ENCODE measurements at places on chromosomes 2 and 18.

DNA sequence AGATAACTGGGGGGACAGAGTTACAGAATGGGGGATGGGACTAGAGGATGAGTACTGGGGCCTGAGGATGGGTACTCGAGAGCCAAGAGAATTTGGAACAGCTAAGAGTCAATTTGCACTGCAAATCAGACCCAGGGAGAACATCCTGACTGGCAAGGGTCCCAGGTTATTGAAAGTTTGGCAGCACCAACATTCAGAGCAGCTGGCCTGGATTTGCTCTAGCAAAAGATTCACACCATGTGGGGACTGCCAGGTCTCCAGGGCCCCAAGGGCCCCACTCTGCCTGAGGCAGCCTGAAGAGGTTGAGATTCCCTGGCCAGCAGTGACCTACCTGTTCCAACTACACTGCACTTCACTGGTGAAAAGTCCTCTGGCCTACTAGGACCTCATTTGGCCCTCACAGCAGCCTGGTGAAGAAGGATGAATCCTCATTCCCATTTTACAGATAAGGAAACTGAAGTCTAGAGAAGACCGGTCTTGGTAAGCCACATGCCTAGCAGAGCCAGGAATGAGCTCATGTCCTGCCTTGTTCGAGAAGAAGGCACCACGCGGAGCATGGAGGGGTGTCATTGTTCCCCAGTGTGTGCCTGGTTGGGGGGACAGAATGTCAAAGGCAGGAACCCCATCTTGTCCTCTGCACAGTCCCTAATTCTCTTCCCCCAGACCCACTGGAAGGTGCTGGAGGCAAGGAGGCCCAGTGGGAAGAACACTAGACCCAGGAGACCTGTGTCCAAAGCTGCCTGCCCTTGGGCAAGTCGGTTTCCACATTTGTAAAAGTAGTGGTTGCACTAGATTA, 258.6 kb downstream of the TNS1 start:
- DNase-seq = no peak

DNA sequence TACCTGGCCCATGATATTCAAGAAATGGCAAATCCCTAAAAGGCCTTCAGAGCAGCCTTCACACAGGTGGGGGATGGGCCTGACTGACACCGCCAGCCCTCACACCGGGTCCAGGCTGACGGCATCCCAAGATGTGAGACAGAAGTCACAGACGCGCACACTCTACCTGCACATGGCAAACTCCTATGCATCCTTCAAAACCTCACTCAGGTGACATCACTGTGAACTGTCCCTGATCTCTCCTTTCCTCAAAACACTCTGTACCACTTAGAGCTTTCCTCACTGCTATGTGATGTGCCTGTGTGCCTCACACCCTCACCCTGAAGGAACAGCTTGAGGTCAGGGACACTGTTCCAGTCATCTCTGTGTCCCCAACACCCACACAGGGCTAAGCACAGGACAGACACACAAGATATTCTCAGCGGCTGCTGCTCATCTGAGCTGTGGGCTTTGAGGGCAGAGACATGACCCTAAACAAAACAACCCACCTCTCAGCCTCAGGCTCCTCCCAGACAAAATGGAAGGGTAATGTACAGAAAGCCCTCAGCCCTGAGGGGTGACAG, 27.5 kb downstream of the BIN1 start:
- DNase-seq = no peak

GRCh38 chr2:96530474-96531357, 5.8 kb upstream of the ARID5A start:
- no peak for DNase-seq

- DNase-seq = no peak
Observed at GRCh38 chr2:95272299-95272751, 1.9 kb upstream of the PROM2 start.

- DNase-seq = no peak
Observed at GRCh38 chr2:205865905-205866441, 183.7 kb downstream of the NRP2 start.

DNA sequence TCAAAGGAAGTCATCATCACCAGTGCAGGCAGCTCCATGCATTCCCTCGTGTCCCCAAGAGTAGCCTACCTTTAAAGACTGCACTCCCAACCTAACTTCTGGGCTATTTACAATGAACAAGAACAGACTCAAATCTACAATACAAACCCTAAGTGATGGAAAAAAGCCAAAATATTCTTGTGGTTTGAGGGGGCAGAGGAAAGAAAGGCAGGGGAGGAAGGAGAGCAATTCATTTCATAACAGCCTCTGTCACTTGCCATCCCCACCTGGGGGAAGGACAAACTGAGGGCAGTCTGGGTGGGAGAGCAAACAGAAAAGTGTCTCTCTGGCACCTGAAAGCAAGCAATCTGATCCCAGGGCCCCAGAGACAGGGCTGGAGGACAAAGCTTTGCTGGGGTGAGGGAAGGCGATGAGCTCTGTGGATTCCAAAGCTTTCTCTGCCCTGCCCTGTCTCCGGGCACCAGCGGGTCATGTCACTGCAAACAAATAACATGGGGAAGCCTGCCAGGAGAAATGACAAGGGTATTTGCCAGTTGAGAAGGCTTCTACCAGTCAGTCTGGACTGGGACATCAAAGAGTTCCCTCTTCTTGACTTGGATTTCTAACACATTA, 528.0 kb upstream of the TNP1 start:
- DNase-seq = peak; percentile 54

GRCh38 chr2:122029945-122030344, 274.5 kb downstream of the TSN start:
- no peak for DNase-seq

DNA sequence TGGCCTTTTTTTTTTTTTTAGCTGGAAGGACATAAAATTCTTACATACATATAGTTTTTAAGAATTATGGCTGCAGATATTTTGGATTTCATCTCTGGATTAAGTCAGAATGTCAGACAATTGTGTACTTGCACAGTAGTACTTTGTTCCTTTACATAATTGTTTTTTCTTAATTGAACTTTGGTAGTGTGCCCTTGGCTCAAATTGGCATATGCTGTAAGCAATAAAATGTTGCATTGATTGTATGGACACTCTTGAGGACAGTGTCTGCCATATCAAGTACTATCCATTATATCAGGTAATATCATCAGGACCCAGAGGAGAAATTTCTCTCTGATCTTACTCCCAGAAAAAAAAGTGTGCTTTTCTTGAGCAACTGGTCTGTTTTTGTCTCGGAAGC, 15.3 kb downstream of the ZC3H6 start:
- DNase-seq = no peak

DNA sequence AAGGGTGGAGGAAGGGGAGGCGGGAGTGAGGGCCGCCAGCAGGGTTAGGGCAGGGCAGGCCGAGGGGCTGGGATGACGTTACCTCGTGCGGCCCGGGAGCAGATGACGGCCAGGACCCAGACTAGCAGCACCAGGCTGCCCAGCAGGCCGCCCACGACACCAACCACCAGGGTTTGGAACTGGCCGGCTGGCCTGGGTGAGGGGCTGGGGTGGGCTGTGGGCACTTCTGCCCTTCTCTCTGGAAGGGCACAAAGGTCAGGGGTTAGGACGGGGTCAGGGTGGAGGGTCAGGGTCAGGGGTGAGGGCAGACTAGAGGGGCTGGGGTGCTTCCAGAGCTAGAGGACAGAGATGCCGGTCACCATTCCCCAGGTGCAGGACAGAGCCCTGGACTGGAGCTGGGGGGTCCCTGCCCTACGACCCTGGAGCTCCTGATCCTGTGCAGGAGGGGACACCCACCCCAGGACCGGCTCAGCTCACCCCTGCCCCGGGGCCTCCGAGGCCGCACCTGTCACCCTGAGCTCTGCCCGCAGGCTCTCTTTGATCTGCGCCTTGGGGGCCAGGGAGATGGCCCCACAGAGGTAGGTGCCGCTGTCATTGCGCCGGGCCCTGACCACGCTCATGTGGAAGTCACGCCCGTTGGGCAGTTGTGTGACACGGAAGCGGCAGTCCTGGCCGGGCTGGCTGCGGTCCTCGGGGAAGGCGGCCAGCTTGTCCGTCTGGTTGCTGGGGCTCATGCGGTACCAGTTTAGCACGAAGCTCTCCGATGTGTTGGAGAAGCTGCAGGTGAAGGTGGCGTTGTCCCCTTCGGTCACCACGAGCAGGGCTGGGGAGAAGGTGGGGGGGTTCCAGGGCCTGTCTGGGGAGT, 6.3 kb downstream of the PDCD1 start:
- DNase-seq = no peak

DNA sequence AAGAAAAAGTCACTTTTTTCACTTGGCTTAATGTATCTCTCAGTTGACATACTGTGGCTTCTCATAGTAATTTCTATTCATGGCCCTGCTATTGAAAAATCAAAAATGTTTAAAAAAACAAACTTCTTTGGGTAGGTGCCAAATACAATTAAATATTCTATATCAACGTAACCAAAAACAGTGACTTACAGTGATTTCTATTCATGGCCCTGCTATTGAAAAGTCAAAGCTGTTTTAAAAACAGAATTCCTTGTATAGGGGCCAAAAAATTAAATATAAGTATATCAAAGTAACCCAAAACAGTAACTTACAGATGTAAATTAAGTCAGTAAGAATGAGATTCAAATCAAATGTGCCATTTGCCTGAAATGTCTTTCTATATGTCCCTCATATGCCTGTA, 31.4 kb upstream of the CD302 start:
- no peak for DNase-seq

DNA sequence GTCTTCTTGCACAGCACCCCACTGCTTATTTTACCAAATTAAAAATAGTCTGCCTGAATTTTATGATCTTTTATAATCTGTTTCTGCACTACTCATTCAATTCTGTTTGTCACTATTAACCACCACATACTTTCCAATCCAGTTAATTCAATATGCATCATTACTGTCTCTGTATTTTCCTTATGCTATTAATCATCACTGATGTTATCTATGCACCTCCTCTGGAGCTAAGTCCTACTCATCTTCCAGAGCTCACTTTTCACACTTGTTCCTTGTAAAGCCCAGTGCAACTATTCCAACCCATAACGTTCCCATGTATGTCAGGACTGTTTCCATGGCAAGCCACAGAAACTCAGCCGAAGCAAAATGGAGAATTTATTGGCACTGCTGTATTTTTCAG, 713.6 kb downstream of the PLCL1 start:
- no peak for DNase-seq

DNA sequence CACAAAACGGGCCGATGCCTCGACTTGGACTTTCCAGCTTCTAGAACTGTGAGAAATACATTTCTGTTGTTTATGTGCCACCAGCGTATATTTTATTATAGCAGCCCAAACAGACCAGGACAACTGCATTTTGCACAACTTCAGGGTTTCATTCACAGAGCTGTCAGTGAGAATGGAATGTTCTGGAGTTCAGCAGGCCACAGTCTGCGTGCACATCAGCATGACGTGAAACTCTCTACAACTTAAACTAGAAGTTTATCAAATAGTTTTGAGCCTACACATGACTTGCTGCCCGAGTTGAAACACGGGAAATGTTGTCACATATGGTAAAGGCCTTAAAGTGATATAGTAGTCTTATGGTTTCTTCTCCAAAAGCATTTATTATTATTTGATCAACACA, 3.9 kb upstream of the TRIB2 start:
- DNase-seq = peak; percentile 94

GRCh38 chr18:48902023-48902855, 48.5 kb downstream of the SMAD7 start:
- peak; percentile 89 for DNase-seq

DNA sequence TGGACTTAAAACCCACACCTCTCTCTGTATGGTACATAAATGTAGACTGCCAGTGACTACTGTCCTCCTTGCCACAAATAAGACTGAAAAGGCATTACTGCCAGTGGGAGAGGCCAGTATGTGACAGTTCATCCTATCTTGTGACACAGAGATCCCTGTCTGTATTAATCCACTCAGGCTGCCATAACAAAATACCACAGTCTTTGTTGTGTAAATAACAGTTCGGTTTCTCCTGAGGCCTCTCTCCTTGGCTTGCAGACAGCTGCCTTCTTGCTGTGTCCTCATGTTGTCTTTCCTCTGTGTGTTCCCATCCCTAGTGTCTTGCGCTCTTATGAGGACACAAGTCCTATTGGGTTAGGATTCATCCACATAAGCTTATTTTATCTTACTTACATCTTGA, 46.4 kb upstream of the IL1RL1 start:
- DNase-seq = no peak

DNA sequence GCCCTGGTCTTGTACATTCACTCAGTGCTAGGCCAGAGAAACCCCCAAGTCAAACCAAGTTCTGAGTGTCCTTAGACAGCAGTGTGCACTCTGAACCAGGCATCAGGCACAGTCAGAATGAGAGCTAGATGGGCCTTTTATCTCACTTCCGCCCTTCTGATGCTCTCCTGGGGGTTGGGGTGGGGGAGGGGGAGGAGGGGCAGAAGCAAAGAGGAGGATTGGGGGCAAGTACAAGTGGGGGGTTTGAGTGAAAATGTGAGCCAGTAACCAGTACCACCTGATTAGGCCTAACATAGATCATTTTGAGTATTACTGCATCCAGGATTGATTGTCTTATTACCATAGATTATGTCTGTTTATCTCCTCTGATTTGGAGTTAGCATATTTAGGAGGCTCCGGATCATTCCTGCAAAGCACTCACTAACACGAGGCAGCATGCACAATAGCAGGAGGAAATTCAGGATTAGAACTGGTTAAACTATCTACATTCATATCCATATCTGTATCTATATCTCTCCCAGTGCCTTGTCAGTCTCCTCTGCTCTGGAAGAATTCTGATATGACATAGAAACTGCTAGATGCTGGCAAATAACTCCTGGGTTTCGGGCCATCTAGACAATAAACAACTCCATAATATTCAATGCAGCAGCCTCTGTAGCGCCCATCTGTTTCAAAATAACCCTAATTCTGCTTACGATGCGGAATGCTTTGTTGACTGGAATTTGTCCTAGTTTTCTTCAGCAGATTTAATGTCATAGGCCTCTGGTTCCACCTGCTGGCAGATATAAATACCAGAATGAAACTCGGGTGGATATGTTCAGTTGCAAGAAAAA, 149.1 kb downstream of the RHBDD1 start:
- DNase-seq = peak; percentile 81

GRCh38 chr2:191625446-191625845, 52.5 kb upstream of the NABP1 start:
- DNase-seq = no peak

DNA sequence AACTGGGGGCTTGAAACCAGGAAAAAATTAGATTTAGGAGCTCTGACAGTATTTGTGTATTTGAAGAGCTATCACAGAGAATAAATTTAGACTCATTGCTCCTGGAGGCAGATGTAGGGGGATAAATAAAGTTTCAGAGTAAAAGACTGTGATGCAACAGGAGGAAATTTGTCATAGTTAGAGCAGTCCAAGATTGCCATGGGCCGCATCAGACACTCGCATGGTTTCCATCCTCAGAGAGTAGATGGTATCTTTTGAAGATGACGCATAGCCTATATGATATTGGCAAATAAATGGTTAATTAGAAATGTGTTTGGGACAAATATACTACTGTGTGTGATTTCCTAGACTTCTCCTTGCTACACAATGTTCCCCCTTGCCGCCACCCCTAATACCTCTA, 170.5 kb downstream of the FTCDNL1 start:
- DNase-seq = no peak

- no peak for DNase-seq
Observed at GRCh38 chr2:144654523-144654922, 134.6 kb upstream of the ZEB2 start.

DNA sequence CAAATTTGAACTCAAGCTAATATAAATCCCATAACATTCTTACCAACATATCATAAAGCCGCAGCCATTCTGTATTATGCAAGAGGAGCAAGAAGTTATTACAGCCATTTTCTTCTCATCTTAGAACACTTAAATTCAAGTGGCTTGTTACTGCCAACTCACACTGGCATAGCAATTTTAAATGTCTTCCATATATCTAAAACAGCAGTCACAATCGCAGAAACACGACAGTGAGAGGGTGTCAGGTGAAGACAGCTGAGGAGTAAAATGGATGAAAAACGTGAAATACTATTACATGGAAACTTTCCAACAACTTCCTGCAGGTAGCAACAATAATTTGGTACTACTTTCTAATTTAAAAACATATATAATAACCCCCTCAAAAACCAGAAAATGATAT, 17.9 kb downstream of the PPP3R1 start:
- no peak for DNase-seq
